ENCODE measurements at places on chromosomes 16 and 17.
A peak's percentile ranks its signal among the peaks of the same experiment; 100 is the strongest.

GRCh38 chr17:48868916-48869500, 23.6 kb upstream of the ATP5MC1 start:
- no peak for DNase-seq

- no peak for DNase-seq
Measured at GRCh38 chr16:88929091-88929445, 47.9 kb downstream of the CBFA2T3 start.

DNA sequence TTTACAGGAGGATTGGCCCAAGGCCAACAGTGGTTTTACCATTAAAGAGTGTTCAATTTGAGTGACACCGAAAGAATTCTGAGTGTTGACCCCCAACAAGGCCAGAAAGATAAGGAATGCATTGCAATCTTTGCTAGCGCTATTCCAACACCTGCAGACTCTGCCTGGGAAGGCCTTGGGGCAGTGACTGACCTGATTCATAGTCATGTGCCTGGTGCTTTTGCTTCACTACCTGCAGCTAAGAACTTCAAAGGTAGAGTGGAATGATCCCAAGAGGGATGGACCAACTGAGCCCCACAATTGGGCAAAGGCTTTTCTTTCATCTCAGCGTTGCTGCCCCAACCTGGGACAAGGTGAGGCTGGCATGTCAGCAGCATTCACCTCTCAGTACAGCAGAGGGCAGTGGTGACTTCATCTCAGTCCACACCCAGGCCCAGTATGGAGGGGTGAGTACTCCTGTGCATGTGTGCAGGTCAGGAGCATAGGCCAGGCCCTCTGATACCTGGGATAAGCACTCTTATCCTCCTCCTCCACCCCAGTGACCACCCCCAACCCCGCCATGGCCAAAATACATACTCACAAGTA, 149.6 kb upstream of the GNAO1 start:
- DNase-seq = peak; percentile 25

GRCh38 chr17:27603421-27603770, 27.6 kb upstream of the LGALS9 start:
- no peak for DNase-seq

DNA sequence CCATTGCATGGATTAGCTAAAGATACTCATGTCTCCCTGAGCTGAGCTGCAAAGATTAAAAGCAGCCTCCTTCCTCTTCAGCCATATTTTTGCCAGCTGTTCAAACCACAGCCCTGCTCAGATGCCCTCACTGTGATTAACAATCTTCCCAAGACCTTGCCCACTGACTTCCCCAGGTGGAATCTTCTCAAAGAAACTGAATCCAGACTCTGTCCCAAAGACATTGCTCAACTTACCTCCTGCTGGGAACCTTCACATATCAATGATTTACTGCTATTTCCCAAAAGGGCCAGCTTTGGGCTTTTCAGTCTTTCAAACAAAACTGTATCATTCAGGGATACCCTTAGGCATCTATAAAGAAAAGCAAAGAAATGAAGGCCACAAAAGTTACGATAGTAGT, 9.2 kb downstream of the C17orf67 start:
- DNase-seq = no peak

GRCh38 chr17:78650093-78650715, 73.0 kb upstream of the DNAH17 start:
- DNase-seq = no peak

DNA sequence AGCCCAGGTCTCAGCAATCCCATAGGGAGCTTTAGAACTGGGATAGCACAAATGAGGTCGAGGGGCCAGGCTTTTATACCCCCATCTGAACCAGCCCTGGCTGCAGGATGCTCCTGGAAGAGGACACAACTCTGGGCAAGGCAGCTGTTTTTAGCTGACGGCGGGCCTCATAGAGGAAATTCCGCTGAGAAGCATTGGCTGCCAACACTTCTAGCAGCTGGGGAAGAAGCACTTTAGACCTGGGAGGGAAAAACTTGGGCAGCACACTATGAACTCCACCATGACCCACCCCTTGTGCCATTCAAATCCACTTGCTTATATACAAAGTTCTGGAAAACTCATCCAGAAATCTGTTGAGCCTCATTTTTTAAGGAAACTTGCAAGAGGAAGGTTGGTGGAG, 5.0 kb downstream of the CCL11 start:
- no peak for DNase-seq

All from NB4 (cell line).